Urothelium cell line (cell line): ENCODE measurements at places on chromosomes 5 and 9.
A peak's percentile ranks its signal among the peaks of the same experiment; 100 is the strongest.

DNA sequence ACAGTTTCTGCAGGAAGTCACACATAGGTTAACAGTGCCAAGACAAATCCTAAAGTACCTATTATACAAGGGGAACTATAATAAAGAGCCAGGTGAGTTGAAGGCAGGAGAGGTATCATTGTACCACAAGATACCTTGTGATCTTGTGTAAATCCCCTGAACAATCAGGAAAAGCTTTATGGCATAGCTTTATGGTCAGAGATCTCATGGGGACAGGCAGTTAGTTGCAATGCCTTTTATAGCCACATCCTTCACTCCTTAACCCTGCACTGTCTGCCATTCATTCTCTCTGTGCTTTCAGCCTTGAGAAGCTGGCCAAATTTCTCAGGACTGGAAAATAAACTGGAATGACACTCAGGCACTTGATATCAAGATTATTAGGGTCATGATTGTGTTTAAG, 97.0 kb downstream of the GHR start:
- no peak for DNase-seq

DNA sequence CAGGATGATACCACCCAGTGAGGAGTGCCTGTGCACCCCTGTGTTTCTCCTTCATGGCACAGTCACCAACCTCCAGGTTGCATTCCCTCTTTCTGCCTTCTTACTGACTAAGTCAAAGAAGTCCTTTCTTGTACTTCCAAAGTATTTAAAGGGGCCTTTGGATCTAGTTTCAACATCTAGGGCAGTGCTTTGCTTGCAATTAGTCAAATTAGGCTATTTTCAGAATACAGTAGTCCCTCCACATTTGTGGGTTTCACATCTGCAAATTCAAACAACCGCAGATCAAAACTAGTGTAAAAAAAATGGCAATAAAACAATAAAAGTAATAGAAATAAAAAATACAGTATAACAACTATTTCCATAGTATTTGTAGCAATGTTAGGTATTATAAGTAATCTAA, 333.9 kb upstream of the SEMA6A start:
- DNase-seq = no peak

DNA sequence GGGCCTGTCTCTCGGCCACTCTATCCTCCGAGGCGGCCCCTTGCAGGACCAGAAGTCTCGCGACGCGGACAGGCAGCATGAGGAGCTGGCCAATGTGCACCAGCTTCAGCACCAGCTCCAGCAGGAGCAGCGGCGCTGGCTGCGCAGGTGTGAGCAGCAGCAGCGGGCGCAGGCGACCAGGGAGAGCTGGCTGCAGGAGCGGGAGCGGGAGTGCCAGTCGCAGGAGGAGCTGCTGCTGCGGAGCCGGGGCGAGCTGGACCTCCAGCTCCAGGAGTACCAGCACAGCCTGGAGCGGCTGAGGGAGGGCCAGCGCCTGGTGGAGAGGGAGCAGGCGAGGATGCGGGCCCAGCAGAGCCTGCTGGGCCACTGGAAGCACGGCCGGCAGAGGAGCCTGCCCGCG, 283.5 kb downstream of the ARHGEF28 start:
- DNase-seq = no peak

- no peak for DNase-seq
Measured at GRCh38 chr9:18544456-18544855, 70.5 kb downstream of the ADAMTSL1 start.

GRCh38 chr5:92944337-92944736, 636.7 kb downstream of the NR2F1-AS1 start:
- DNase-seq = no peak

- DNase-seq = peak; percentile 13
Measured at GRCh38 chr9:18185196-18185595, 288.8 kb upstream of the ADAMTSL1 start.

DNA sequence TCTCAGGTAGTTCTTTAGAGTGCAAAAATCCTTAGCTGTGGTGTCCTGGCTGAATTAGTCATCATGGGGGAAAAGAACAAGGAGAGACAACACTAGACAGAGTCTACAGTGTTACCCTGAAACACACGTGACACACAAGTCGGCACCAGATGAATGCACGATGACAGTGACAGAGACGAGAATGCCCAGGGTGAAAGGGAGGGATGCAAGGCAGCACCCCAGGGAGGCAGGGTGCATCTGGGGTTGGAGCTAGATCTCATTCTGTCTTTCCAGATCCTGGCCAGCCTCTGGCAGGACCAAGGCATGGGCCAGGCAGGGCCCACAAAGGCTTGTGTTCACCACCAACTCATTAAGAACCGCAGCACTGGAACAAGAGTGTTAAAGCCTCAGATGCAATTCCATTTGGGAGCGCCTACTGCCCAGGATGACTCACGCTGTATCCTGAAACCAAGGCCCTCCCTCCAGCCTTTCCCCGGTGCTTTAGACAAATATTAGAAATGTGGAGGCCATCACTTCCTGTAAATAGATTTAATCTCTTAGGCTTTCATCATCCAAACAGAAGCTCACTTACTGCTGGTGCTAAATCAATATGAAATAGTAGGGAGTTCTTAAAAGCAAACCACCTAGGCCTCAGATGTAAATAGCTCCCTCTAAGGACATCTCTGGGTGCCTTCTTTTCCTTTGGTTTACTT, 56.1 kb downstream of the IRX2 start:
- peak; percentile 84 for DNase-seq

GRCh38 chr5:84729326-84729725, 344.6 kb upstream of the EDIL3 start:
- peak; percentile 17 for DNase-seq
